ENCODE measurements at places on chromosomes 1 and 21.

DNA sequence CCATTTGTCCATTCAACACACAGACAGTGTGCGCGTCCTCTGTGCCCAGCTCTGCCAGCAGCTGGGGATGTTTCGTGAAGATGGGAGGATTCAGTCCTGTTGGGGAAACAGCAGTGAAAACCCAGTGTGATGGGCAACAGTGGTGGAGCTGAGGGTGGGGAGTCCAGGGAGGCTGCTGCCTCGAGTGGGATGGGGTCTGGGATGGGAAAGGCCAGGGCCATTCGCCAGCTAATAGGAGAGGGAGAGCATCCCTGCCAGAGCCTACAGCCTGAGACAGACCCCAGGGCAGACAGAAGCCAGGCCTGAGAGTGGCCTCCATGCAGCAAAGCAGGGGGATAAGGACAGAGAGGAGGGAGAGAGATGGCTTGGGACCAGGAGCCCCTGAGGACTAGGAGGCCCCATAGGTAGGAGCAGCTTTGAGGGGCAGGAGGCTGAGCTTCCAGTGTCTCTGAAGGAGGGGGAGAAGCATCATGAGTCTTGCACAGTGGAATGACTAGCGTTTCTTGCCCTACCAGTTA, 252.6 kb downstream of the NPHP4 start:
- DNase-seq: no peak

- DNase-seq: no peak
Measured at GRCh38 chr1:160981584-160982411, 27.2 kb upstream of the ITLN2 start.

DNA sequence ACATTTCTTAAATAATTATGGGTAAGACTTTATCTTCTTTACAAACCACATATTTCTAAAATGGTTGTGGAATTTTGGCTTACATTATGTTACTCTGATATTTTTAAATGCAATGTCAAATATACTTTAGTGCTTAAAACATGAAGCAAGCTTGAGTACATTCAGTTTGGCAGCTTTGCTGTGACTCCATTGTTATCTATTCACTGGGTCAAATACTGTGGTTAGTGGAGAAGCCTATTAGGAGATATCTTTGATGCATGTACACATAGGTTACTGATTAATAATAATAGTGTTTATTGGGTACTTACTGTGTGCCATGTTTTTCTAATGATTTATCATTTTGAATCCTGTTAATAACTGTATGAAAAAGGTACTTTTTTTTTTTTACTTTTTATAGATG, 520.4 kb upstream of the B3GALT2 start:
- no peak for DNase-seq

- DNase-seq: no peak
Measured at GRCh38 chr1:169949139-169949538, 55.4 kb upstream of the SCYL3 start.

DNA sequence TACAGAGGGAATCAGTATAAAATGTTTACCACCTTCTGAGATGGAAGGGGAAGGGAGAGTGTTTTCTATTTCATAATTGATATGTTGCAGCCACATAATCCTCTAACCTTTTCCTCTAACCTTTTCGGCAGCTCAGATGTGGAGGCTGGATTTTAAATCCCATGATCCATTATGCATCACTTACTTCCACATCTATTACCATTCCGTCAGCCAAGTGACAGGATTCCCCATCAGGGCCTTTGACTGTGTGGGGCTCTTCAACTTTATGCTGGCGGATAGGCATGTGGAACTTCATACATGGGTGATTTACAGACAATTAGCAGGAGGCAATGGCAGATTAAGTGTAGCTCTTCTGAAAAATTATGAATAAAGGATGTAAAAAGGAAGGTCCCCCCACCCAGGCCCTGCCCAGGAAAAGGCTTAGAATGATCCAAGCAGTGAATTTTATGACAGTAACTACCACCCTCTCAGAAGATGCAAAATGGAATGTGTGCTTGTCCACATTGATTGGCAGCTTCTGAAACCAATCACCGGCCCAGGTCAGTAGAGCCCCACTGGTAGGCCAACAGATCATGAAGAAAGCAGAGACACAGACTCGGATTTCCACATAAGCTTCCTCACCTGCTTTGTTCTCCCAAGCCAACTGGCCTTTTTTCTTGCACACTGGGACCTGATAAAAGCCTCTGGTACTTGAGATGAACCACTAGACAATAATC, 147.0 kb downstream of the ST6GALNAC5 start:
- DNase-seq: no peak

DNA sequence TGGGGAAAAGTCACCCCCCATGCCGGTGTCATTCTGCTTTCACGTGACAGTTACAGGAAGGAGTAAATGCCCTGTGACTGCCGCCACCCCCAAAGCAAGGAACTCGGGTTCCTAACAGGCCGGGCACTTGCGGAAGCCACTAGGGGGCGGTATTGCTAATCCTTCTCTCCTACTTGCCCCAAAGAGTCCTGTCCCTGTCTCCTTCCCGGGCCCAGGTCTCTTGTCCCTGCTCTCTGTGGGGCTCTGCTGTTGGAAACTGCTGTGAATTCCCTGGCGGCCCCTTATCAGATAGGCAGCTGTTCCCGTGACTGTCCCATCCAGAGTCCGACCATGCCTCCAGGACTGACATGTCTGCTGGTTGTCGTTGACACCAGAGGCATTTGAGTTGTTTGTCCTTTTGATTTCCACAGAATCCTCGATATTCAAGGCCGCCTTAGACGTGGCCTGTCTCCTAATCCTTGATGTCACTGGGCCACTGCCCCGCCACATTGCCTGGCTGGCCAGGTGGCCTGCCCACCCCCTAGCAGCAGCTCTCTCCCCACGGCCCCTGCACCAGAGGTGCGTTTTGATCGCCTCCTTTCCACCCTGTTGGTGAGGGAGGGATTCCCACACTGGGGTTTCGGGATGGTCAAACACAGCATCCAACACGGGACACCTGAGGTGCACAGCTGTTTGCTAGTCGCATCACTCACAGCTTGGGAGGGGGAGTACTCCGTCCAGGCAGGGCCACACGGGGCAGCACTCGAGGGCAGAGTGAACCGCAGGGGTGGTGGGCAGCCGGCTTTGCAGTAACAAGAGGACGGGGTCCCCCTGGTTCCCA, 37.3 kb downstream of the CHAF1B start:
- no peak for DNase-seq

- no peak for DNase-seq
Measured at GRCh38 chr1:239537795-239538194, 151.4 kb downstream of the CHRM3 start.

GRCh38 chr1:221448585-221449175, 293.2 kb downstream of the DUSP10 start:
- no peak for DNase-seq

- DNase-seq: no peak
Measured at GRCh38 chr1:159406821-159407220, 25.2 kb upstream of the OR10J4 start.

- no peak for DNase-seq
Measured at GRCh38 chr21:42527489-42528158, 14.0 kb downstream of the SLC37A1 start.

DNA sequence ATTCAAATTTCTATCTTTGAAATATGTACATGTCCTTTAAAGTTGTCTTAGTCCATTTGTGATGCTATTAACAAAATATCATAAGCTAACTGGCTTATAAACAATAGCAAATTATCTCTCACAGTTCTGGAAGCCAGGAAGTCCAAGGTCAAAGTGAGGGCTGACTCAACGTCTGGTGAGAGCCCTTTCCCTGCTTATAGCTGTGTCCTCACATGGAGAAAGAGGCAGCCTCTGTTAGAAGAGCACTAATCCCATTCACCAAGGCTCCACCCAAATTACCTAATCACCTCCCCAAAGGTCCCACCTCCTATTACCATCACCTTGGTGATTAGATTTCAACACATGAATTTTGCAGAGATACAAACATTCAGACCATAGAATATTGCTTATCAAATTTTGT, 450.1 kb upstream of the BEND5 start:
- DNase-seq: no peak

GRCh38 chr1:119510046-119510445, 3.0 kb downstream of the HSD3B1 start:
- no peak for DNase-seq

DNA sequence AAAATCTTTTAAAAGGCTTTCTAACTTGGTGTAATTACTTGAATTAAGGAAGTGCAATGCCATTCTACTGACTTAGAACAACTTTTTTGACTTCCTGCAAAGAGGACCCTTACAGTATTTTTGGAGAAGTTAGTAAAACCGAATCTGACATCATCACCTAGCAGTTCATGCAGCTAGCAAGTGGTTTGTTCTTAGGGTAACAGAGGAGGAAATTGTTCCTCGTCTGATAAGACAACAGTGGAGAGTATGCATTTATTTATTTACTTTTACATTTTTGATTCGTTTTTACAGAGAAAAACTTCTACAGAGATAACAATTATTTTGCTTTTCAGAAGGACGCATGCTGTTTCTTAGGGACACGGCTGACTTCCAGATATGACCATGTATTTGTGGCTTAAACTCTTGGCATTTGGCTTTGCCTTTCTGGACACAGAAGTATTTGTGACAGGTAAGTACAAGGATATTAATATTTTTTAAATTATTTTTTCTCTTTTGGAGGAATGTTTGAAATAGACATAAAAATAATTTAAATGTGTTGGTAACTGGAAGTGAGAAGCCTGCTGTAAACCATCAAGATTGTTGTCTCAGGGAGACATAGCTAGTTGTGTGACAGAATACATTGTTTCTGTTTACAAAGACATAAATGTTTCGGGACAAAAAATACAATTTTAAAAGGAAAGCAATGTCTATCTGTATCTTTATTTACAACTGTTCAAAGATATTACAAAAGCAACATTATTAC, at the start of gene PTPRC:
Gene PTPRC, plus strand, starts transcription at position 147 of the 742 bp plus-strand sequence. Its CDS starts 229 bp downstream, at position 376.
- no peak for DNase-seq

DNA sequence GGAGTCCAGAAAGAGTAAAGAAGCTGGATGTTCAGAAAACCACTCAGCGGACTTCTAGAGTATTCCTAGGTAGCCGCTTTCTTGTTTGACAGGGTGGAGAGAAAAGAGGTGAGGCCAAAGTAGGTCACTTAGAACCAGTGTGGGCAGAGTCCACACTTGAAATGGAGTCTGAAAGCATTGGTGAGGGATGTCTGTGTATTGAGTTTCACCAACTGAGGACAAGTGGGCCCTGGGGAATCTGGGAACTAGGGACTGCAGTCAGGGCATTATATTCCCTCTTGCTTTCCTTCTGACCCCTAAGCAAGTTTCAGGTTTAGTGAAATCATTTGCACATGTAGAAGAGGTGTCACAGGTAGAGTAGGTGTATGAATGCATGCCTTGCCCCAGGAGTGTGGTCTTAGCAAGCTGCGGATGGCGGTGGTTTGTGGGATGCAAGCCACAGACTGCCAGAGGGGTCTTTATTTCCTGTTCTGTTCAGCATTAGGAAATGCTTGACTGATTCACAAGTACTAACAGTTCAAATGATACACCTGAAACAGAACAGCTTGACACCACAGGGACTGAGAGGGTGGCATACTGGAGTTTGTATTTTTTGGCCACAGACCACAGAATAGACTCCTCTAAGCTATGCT, 1.1 kb upstream of the GNG12 start:
- no peak for DNase-seq

- DNase-seq: no peak
Measured at GRCh38 chr1:228207381-228207810, 448 bp upstream of the OBSCN start.

- no peak for DNase-seq
Measured at GRCh38 chr1:9833632-9834031, 9.9 kb upstream of the CLSTN1 start.

GRCh38 chr21:29316029-29316742, 17.5 kb downstream of the BACH1 start:
- no peak for DNase-seq
